ENCODE measurements at places on chromosomes 7 and 10.

DNA sequence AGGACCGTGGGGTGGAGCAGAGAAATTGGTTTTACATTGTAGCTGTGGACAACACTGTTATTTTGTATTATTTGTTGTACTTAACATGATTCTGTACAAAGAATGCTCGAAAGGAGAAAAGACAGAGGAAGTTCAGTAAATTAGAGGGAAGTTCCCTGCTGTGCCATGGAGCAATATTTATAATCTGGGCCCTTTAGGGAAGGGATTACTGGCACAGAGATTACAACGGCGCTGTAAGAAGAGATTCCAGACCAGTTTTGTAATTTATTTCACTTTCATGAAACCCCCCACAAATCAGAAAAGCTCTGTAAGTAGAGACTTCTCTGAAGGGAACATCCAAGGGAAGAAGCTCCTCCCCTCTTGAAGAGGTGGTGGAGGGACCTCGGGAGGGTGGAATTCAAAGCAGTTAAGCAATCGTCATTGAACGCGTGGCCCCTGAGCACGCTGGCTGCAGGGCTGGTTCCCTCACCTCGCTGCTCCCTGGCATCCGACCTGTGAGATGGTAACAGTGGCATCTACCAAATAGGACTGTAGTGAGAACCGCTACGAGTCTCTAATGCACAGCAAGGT is 113.5 kb downstream of the KLF6 start:
- DNase-seq = no peak

- DNase-seq = no peak
Measured at GRCh38 chr7:84394219-84394618, 199.6 kb upstream of the SEMA3A start.

- DNase-seq = no peak
Measured at GRCh38 chr7:89607792-89608191, 546.5 kb upstream of the STEAP1 start.

DNA sequence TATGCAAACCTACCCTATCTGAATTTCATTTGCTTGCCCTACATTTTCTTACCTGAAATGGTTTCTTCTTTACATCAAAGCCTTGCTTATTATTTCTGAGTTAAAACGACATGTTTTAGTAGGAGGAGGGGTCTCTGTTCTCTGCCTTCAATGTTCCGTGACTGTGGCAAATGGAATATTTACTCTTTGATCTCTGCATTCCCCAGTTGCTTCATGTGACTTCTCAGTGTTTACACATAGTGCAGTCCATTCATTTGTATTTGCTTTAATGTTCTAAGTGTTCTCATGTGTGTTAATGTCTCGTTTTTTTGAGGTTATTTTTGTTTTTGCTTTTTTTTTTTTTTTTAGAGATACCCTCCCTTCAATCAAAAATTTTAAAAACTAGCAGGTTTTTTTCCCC is 75.8 kb downstream of the GNAI1 start:
- DNase-seq = no peak

DNA sequence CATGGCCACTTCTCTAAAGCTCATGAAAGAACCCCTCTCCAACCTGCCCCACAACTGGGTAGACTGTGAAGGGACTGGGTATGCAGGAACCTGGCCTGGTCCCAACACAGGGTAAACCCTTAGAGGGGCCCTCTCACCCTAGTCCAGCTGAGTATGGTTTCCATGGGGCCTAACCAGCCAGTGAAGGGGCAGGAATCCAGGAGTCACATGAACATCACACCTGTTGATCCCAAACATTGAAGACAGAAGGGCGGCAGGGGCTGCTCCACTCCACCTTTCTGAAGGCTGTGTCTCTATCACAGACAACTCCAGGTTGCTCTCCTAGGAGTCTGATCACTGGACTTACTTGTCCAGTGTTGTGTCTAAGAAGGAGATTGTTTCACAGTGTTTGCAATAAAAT is 30.8 kb downstream of the GRID1 start:
- DNase-seq = peak; percentile 40

- no peak for DNase-seq
Measured at GRCh38 chr10:45433716-45434469, 59.9 kb downstream of the ALOX5 start.

DNA sequence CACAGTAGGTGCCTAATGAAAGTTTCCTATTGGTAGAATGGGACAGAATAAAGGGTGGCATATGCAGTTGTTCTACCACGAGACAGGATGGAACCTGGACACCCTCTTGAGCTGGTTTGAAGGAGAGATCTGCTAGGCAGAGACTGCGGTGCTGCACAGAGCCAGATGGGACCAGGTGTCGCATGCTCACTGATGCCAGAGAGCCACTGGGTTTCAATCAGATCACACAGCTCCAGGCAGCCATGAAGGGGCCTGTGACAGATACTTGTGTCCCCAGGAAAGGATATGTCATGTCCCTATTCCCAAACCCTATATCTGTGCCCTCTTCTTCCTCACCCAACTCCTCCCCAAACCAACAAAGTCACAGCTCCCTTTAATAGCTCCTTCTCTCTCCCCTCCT is 235.7 kb downstream of the PRPF18 start:
- no peak for DNase-seq

DNA sequence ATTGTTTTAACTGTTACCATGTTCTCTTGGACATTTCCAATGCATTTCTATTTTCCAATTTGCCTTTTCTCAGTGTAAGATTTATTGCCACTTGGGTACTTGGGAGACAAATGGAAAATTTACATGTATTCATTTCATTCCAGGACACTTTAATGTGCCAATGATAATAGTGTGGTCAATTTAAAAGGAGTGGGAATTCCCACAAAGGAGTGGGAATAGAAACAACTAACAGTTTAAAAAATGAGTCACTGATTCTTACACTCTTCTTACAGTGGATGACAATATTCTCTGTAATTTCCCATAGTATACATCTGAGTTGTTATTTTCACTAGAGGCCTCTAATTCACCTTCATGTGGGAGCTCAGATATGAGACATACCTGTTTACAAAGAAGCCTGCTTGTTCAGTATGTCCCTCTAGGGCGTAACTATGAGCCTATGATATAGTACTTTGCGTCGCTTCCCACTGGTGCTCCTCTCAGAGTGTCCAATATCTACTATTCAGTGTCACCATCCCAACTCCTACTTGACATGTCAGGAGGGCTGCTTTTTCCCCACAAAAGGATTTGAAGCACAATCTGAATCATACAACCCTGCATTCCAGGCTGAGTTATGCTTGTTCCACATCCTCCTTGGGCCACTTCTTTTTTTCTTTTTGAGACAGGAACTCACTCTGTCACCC is 301.3 kb downstream of the PHTF2 start:
- no peak for DNase-seq

DNA sequence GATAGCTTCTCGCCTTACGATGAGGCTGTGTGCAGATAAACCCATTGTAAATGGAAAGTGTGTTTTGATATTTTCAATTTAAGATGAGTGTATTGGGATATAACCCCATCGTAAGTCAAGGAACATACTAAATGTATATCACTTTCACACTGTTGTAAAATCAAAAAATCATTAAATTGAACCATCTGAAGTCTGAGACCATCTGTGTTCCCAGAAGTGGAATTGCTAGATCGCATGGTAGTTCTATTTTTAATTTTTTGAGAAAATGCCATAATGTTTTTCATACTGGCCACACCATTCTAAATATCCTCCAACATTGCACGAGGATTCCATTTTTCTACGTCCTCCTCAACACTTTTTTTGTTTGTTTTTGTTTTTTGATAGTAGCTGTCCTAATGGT is 209.1 kb upstream of the MTPN start:
- DNase-seq = no peak

GRCh38 chr7:90788052-90788451 is 191.9 kb downstream of the CDK14 start:
- no peak for DNase-seq

- DNase-seq = no peak
Measured at GRCh38 chr10:30963992-30964930, 67.4 kb downstream of the ZNF438 start.

DNA sequence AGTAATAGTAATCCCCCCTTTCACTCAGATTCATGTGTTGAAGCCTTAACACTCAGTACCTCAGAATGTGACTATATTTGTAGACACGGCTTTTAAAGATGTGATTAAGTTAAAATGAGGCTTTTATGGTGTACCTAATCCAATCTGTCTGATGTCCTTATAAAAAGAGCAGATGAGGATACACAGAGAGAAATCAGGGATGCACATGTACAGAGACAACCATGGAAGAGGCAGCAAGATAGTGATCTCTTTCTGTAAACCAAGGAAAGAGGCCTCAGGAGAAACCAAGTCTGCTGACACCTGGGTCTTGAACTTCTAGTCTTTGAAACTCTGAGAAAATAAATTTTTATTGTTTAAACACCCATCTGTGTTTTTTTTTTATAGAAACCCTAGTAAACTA is 44.0 kb upstream of the ZNF365 start:
- DNase-seq = no peak

GRCh38 chr7:75842836-75843446 is 29.3 kb upstream of the CCL24 start:
- no peak for DNase-seq

DNA sequence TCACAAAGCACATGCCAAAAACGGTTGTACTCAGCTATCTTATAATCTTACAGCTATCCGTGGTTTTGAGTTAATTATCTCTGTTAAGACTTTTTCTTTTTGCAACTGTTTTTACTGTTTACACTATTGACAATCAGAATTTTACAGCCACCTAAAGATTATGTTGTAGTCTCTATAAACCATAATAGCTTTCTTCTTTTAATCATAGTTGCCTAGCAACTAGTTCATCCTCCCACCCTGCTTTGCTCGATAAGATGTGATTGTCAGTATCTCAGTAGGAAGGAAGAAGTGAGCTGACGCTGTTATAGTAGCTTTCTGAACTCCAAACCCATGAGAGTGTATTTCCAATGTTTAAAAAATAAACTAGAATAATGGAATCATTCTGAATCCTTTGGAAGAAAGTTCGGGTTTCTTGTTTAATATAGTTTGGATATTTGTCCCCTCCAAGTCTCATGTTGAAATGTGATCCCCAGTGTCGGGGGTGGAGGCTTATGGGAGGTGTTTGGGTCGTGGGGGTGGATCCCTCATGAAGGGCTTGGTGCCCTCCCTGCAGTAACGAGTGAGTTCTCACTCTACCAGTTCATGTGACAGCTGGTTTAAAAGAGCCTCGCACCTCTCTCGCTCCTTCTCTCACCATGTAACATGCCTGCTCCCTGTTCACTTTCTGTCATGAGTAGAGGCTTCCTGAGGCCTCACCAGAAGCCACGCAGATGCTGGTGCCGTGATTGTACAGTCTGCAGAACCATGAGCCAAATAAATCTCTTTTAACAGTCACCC is 68.1 kb downstream of the SVOPL start:
- DNase-seq = no peak

All from chondrocyte (in vitro differentiated cells).